ENCODE measurements at places on chromosomes 16 and 17. TPM values are rescaled to one million over a fixed set of nuclear protein-coding genes. Genes with fewer than 3 reads are reported as not detected.

ZG16 gene
- total RNA-seq, result not detected

LRRC46 gene
- not detected for total RNA-seq

SEZ6L2 gene
- 2.6 TPM for total RNA-seq

VAT1L gene
- 1.7 TPM for total RNA-seq

OR4D1 gene
- not detected for total RNA-seq

DNA sequence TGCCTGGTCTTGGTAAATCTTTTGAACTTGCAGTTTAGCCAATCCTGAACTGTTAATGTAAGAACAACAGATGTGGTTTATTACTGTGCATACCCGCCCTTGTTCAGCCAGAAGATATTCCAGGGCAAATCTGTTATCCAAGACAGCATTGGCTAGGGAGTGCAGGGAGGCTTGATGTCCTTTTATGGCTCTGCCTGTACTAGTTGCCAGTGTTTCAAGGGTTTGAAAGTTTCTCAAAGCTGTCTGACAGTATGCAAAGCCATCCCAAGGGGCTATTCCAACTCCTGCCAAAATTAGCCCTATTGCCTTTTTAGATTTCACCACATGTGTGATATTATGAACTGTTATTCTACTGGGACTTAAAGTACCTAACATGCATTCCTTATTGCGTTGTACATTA lies 30.1 kb downstream of the LCMT1 start:
- no peak for DNase-seq

GRCh38 chr17:49602783-49603182 lies 27.1 kb downstream of the NXPH3 start:
- DNase-seq, result no peak

GRCh38 chr16:82846806-82847205 lies 220.0 kb downstream of the CDH13 start:
- peak; percentile 24 for DNase-seq

DNA sequence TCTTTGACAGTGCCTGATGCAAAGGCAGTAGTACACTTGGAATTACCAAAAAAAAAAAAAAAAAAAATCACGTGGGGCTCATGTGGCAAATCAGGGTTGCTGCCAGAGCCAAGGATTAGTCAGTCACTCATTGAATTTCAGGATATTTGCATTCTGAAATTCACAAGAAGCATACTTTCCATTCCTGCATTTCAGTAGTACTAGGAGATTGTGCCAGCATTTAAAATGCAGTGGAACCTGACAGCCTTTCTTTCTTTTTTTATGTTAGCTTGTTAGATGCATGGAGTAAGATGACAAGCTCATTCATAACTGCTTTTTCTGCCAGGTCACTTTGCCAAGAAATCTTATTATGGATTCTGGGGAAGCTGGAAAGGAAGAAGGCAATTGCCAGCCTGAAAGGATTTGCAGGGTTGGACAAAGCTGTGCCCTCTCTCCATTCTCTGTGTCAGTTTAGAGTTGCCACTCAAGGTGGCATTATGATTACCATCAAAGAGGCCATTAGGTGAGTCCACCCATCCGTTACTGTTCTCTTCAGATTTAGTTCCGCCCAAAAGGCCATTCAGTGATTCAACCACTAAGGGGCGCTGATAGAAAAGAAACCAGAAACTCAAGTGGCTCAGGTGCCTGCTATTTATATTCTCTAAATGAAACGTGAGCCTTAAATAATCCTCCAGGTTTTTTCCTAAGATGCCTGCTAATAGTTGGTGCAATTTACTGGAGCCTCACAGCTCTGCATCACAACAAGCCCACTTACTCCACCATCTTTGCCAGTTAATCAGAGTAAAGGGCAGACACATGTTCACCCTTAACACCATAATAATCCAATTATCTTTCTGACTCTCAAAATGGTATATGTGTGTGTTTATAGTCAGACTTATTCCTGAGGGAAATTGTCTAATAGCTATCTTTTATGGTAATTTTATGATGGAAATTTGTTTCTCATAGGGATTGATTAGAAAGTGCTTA lies 59.0 kb downstream of the TANGO6 start:
- DNase-seq, result peak; percentile 46

- no peak for DNase-seq
These were observed 4.8 kb downstream of the XYLT2 start for GRCh38 chr17:50350733-50351132.

GRCh38 chr16:82242201-82242600 lies 72.2 kb upstream of the MPHOSPH6 start:
- no peak for DNase-seq

DNA sequence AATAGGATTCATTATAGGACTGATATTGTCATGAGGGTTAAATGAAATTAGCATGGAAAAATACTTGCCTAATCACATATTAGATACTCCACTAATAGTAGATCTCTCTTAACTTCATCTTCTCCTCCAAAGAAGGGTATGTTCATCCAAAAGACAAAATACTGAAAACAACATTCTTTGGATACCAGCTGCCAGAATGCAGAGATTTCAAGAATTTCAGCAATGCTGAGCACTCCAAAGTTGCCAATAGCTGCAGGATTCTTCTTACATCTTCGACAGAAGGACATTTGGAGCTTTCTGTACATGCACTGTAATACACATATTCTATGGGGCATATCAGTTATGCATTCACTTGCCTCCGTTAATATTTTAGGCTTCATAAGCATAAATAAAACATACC lies 436.5 kb downstream of the HAPSTR1 start:
- DNase-seq, result no peak

DNA sequence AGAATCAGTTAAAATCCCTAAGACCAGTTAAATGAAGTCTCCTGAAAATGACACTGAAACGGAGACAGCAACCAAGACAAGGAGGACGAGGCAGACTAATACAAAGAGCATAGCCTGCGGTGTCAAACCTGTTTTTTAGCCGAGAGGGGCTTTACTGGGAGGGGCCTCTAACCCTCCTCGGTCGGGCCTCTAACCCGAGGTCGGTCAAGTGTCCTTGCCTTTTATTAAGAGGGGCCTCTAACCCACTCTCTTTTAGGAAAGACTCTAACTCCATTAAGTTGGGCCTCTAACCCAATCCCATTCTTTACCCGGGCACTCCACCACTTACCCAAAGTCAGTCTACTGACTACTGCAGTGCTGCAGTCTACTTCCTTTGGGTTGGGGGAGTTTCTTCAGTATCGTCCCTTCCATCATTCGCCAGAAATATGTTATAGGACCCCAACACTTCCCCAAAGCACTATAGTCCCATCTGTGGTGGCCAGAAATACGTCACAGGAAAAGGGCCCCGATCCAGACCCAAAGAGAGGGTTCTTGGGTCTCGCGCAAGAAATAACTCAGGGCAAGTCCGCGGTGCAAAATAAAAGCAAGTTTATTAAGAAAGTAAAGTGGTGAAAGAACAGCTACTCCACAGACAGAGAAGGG lies 39.2 kb upstream of the ARL4D start:
- no peak for DNase-seq

- peak; percentile 56 for DNase-seq
These were observed 25.8 kb downstream of the ABR start for GRCh38 chr17:1153795-1154546.

DNA sequence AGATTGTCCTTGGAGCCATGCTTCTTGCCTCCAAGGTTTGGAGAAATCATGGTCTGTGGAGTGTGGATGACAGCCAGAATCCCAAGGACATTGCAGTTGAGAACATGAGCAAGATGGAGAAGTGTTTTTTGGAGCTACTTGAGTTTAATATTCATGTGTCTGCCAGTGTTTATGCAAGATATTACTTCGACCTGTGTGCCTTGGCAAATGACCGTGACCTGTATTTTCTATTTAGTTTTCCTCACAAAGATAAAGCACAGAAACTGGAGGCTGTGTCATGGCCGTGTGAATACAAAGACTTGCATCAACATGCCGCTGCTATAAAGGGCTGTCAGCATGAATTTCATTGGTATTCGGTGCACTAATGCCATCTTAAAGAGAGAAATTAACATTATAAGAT lies 9.0 kb downstream of the GGA2 start:
- no peak for DNase-seq

GRCh38 chr16:4766875-4767628 lies at the start of gene ZNF500:
TSS of gene ZNF500 (minus strand) at chr16:4767162. CDS start at chr16:4765978, 1,184 bp downstream.
- peak; percentile 96 for DNase-seq

GRCh38 chr17:78358538-78359320 lies 1.1 kb downstream of the SOCS3 start:
- DNase-seq, result peak; percentile 68

DNA sequence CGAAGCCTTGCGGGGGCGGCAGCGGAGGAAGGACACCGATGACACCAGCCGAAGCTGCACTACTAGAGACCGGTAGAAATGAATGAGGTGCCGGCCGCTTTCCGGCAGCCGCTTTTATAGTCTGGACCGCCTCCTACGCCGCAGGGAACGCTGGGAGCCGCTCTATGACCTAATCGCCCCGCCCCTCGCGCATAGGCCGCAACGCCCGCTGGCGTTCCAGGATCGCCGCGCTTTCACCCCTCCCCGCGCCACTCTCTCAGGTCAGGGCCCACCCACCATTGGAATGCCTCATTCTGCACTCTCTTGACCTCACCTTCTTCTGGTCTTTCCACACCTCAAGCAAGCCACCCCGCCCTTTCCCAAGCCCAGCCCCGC lies at the start of gene DDX5:
Gene DDX5 (minus strand): TSS at position 89 of the 375 bp plus-strand sequence. CDS start 170 bp downstream, outside the sequence.
- peak; percentile 99 for DNase-seq

- DNase-seq, result no peak
These were observed 9.2 kb downstream of the RAB40C start for GRCh38 chr16:598823-599739.

- no peak for DNase-seq
These were observed 28.4 kb downstream of the UBALD1 start for GRCh38 chr16:4586291-4586690.

- DNase-seq, result peak; percentile 81
These were observed 28.2 kb downstream of the ZFHX3 start for GRCh38 chr16:73019457-73020362.

- DNase-seq, result no peak
These were observed 53.4 kb downstream of the SNTB2 start for GRCh38 chr16:69240331-69240730.

DNA sequence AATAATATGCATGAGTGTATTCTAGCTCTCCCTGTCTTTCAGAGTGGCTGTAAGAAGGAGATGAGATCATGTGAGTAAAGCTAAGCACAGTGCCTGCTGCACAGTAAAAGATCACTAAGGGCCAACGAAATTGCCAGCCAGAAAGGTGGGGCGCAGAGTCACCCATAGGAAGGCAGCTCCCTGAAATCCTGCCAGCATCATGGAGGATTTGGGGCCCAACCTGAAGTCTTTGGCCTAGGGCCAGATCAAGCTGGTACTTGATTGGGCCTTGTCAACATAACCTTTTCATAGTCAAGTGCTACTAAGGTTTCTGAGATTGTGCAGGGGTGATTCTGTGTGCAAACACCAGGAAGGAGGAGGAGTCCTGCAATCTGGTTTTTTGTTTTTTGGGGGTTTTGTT lies 16.5 kb downstream of the SCNN1B start:
- DNase-seq, result no peak

DNA sequence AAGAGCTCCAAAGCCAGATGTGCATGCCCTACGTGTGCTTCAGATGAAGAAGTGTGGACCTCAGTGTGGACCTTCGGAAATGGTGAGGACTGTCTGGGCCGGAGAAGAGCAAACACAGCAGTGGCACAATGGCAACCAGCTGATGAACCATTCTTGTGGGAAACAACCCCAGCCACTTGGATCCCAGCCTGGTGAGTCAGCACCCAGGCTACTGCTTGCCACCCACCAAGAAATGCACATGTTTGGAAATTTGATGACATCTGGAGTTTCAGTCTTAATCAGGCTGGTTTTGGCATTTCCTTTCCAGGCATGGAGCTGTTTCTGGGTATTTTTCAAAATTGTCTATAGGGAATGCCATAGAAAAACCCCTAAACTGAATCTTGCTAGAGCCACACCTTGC lies 42.7 kb downstream of the DYNLRB2 start:
- DNase-seq, result peak; percentile 80

GRCh38 chr17:62627904-62628633 lies 599 bp downstream of the MRC2 start:
- peak; percentile 57 for DNase-seq

GRCh38 chr16:59216291-59216690 lies 482.2 kb upstream of the GOT2 start:
- no peak for DNase-seq

DNA sequence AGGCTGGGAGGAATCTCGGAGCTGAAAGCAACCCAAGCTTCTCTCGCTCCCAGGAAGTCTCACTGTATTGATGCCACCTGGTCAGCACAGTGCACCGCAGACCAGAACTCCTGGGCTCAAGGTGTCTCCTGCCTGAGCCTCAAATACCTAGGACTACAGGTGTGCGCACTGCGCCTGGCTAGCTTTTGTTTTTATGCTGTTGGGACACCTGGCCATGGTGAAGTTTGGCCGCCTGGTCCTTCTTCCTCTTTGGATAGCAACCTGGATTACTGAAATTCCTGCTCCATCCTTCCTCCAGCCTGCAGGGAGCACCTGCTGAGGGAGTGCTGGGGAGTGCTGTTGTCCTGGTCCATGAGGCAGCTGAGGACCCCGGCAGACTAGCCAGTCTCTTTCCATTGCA lies 56.6 kb downstream of the COTL1 start:
- DNase-seq, result no peak

DNA sequence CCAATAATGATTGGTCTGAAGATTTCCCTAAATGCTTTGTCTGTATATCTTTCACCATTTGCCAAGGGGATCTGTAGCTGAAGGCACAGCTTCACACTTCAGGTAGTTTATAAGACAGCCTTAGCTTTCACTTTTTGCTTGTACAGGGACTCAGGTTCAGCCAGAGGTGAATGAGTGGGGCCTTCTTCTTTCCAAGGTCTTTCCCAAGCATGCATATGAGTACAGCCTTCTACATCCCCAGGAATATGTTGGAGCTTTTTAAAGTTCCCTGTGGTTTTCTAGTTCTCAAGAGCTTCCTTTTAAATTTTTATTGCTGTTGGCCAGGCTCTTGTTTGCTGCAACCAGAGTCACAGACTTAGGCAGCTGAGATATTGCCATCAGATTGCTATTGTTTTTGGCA lies 17.9 kb upstream of the SPDYE4 start:
- DNase-seq, result no peak

DNA sequence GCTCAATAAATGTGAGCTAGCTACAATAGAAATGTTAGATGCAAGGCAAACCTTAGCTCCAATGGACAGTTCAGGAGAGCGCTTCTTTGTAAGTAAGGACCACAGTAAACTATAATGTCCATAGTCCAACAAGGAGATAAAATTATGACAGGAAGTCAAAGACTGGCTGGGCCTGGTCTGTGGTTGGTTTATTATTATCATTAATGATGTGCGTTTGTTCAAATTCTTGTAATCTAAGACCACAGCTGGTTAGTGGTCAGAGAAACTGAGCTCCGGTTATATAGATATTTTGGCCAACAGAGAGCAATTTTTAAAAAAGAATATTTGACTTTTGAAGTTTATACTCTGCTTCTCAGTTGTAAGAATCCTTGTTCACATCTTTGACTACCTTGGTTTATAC lies 4.7 kb upstream of the CMTM2 start:
- no peak for DNase-seq

Data from Daoy (cell line).